ENCODE measurements at places on chromosomes 11 and 22. TPM values are rescaled to one million over a fixed set of nuclear protein-coding genes. Genes with fewer than 3 reads are reported as not detected.

DNA sequence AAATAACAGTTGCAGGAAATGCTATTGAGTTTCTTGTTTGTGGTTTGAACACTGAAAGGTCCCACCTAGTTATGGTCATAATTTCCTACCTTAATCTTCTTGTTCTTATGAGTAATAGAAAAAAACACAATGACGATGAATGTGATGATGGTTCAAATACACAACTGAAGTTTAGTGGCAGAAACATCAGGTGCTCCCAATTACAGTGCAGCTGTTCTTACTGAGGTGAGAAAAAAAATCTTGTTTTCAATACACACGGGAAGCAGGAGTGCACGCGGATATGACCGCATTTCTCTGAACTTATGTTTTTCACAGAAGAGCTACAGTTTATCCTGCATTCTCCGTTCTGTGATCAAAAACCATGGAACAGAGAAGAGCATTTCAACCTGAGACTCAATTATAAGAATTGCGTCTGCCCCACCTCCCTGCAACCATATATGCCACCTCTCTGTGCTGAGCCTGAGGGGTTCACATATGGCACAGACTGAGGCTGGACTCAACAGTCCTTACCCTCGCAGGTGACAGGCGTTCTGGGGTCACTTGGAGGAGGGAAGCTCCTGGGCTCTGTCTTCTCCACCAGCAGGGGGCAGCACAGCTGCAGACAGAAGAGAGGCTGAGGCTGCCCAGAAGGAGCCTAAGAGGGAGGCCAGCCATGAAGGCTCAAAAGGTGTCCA is 99.7 kb upstream of the IGLL5 start:
- peak; percentile 56 for DNase-seq

Gene RAB36
- total RNA-seq = 4.6 TPM

Gene ASPHD2
- 4.2 TPM for total RNA-seq

Gene LDHAL6A
- not detected for total RNA-seq

DNA sequence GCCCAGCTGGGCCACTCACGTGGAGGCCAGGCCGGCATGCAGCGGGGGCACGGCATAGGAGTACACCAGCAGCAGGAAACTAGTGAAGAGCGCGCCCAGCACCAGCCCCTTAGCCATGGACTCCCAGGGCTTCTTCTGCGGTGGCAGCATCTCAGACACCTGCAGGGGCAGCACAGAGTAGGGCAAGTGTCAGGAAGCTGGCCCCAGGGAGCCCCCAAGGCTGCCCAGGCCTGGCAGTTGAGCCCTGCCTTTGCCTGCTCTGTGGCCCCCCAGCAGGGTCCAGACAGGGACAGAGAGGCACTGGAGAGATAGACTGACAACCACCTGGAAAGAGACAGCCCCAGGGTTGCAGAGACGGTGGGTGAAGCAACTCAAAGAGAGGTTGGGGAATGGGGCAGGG is 10.7 kb upstream of the SEC14L6 start:
- DNase-seq = no peak

DNA sequence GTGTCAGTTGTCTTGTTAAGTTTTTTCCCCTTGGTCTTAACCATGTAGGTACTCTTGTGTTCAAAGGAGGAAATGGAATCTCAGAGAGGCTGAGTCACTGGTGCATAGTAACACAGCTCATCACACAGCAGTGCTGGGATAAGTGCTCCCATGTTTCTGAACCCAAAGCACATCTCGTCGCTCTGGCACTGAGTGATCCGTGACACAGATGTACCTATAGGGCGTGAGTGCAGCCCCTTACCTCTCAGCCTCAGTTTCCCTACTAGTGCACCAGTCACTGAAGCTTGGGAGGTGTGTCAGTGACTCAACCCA is 234.0 kb downstream of the ST3GAL4 start:
- DNase-seq = no peak

- no peak for DNase-seq
Measured at GRCh38 chr11:638631-639331, 1.7 kb downstream of the DRD4 start.

DNA sequence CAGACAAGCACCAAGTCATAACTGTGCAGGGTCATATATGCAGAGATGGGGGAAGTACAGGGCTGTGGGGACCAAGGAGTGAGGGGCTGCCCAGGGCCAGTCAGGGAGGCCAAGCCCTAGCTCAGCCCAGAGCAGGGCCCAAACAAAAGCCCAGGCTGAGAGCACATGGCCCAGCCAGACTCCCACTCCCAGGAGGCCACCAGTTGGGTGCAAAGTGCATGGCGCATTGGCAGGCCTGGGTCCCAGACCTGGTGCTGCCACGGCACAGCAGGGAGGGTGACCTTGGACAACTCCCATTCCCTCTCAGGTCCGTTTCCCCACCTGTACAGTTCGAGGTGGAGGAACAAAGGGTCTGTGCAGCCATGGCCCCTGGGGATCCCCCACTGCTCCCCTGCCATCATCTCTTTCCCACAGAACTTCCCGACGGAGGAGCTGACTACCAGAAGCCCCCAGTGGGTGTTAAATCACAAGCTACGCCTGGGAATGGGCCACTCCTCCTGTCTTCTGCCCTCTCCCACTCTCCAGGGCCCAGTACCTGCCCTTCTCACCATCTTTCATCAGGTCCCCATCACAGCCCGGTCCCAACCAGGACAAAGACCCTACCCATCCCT is 608 bp downstream of the NIPSNAP1 start:
- no peak for DNase-seq

GRCh38 chr11:21912285-21912684 is 280.6 kb upstream of the ANO5 start:
- DNase-seq = no peak
